Placental pericyte (primary cell): ENCODE measurements at places on chromosomes 7 and 10. TPM values are rescaled to one million over a fixed set of nuclear protein-coding genes. Genes with fewer than 3 reads are reported as not detected.

The SLC26A3 gene
- not detected in 2 replicates for total RNA-seq

The NUTM2B gene
- total RNA-seq, result under 0.01 and 0.43 TPM in 2 replicates

The PNLIP gene
- not detected in 2 replicates for total RNA-seq

The MLXIPL gene
- not detected in 2 replicates for total RNA-seq

The OGA gene
- 75.5 and 78.0 TPM in 2 replicates for total RNA-seq

The LLCFC1 gene
- not detected in 2 replicates for total RNA-seq

The VSTM4 gene
- total RNA-seq, result under 0.01 and 1.3 TPM in 2 replicates

The LIPJ gene
- not detected in 2 replicates for total RNA-seq

The GPR85 gene
- total RNA-seq, result 0.44 and 1.0 TPM in 2 replicates

The LBX1 gene
- not detected in 2 replicates for total RNA-seq

The MUC12 gene
- total RNA-seq, result 0.43 TPM in 1 of 2 replicates, not detected in the other

The LIPF gene
- not detected in 2 replicates for total RNA-seq

The C10orf90 gene
- not detected in 2 replicates for total RNA-seq

The DMBT1 gene
- total RNA-seq, result not detected in 2 replicates

The FAM25A gene
- not detected in 2 replicates for total RNA-seq

The IFRD1 gene
- 47.5 and 98.9 TPM in 2 replicates for total RNA-seq

The SPDYE1 gene
- not detected in 2 replicates for total RNA-seq

The SNX10 gene
- total RNA-seq, result 0.22 and 0.72 TPM in 2 replicates

The FAM13C gene
- under 0.01 and 0.14 TPM in 2 replicates for total RNA-seq

The C10orf62 gene
- not detected in 2 replicates for total RNA-seq

The GIMAP8 gene
- under 0.01 TPM in 1 of 2 replicates, not detected in the other for total RNA-seq

The CC2D2B gene
- not detected in 2 replicates for total RNA-seq

The TIAL1 gene
- 47.9 and 61.7 TPM in 2 replicates for total RNA-seq

The NAT16 gene
- total RNA-seq, result not detected in 2 replicates

The RNF32 gene
- total RNA-seq, result 0.14 and 0.66 TPM in 2 replicates

The FXYD4 gene
- total RNA-seq, result not detected in 2 replicates

The CCL24 gene
- 0.44 TPM in 1 of 2 replicates, not detected in the other for total RNA-seq

The ARHGAP22 gene
- 7.0 and 140 TPM in 2 replicates for total RNA-seq

The CAMK2B gene
- 0.22 and 0.43 TPM in 2 replicates for total RNA-seq

The EN2 gene
- total RNA-seq, result not detected in 2 replicates

The CCDC3 gene
- under 0.01 and 1.3 TPM in 2 replicates for total RNA-seq

The PCGF5 gene
- 24.9 and 33.3 TPM in 2 replicates for total RNA-seq

The HNRNPH3 gene
- 14.7 and 20.8 TPM in 2 replicates for total RNA-seq

The DLG5 gene
- total RNA-seq, result 63.9 and 64.1 TPM in 2 replicates

The SRRM3 gene
- 0.57 and 0.66 TPM in 2 replicates for total RNA-seq

The SGCE gene
- 49.7 and 53.0 TPM in 2 replicates for total RNA-seq

The TFR2 gene
- total RNA-seq, result 0.44 TPM in 1 of 2 replicates, not detected in the other

The CYP2C8 gene
- total RNA-seq, result not detected in 2 replicates

The NCF1 gene
- 0.29 TPM in 1 of 2 replicates, not detected in the other for total RNA-seq

The MGMT gene
- 5.9 and 11.6 TPM in 2 replicates for total RNA-seq

The VPS50 gene
- 26.0 and 32.4 TPM in 2 replicates for total RNA-seq

The RHEB gene
- total RNA-seq, result 61.1 and 94.1 TPM in 2 replicates

The SEMA3A gene
- 18.4 and 129 TPM in 2 replicates for total RNA-seq

The ZNF33A gene
- total RNA-seq, result 11.2 and 12.7 TPM in 2 replicates

The ADCY1 gene
- total RNA-seq, result 0.22 and 0.29 TPM in 2 replicates

The CPEB3 gene
- 0.86 and 1.8 TPM in 2 replicates for total RNA-seq

The AEBP1 gene
- total RNA-seq, result 41.8 and 95.6 TPM in 2 replicates

The IDI2 gene
- not detected in 2 replicates for total RNA-seq

The CUEDC2 gene
- 26.9 and 51.2 TPM in 2 replicates for total RNA-seq

The SPOCK2 gene
- total RNA-seq, result under 0.01 and 0.44 TPM in 2 replicates

The ITGB8 gene
- total RNA-seq, result 4.3 and 4.8 TPM in 2 replicates

The BPGM gene
- total RNA-seq, result 28.2 and 68.1 TPM in 2 replicates

The COL13A1 gene
- 4.6 and 34.2 TPM in 2 replicates for total RNA-seq
